ENCODE measurements at places on chromosomes 1 and 21.

- no peak for DNase-seq
Observed at GRCh38 chr1:245652660-245653427, 498.1 kb downstream of the KIF26B start.

DNA sequence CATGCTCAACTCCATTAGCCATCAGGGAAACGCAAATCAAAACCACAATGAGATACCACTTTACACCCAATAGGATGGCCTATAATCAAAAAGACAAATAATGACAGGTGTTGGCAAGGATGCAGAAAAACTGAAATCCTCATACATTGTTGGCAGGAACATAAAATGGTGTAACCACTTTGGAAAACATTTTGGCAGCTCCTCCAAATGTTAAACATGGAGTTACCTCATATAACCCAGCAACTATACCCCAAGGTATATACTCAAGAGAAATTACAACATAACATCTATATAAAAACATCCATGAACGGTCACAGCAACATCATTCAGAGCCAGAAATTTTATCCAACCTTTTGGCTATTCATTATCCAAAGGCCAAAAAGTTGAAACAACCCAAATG, 11.6 kb downstream of the EIF4G3 start:
- DNase-seq: peak; percentile 44

GRCh38 chr1:84254703-84255238, 46.7 kb upstream of the SAMD13 start:
- DNase-seq: no peak

DNA sequence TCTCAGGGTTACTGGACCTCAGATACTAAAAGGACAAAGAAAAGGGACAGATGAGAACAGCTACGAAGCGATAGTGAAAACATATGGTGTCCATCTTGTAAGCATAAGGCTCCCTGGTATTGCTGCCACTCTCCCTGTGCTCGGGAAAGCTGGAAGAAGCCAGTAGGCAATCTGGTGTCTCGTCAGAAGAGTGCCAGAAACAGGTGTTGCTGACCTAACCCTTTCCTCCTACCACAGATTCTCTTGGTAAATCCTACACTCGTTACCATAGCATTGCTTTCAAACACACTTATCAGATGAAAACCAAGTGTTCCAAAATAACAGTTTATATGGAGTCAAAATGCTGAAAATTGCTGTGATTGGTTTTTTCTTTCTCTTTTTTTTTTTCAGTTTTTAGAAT, 146.3 kb downstream of the NRIP1 start:
- DNase-seq: peak; percentile 19

DNA sequence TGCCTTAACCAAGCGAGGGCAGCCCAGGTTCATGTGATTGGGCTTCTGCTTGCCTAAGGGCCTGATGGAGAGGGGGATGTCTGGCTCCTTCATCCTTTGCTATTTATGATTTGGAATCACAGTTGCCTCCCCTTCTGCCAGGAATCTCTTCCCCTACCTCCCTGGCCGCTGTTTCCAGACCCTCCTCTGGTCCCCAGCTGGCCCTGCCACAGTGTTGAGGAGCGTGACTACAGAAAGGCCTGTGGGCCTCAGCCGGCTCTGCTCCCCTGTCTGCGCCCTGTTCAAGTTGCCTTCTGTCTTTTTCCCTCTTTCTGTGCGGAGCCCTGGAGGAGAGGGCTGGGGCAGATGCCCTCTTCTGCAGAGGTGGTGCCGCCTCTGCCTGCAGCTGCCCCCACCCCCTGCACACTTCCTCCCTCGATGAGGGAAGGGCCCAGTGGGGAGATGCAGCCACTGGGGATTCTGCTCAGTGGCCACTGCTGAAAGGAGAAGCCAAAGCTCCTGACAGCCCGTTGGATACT, 6.5 kb downstream of the KIAA1614 start:
- no peak for DNase-seq

DNA sequence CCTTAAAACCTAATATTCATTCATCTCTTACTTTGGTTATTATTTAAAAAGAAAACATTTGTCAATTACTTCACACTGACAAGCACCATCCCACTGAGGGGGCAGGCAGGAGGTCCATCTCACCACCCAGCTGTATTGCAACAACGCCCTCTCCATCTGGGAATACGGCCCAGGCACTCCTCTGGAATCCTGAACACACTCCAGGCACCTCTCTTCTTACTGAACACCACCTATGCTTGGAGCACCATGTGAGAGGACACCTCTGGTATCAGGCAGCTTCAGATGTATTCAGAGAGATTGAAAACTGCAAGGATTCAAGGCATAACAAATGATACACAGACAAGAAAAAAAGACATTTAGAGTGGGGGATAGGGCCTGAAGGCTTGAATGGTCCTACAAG, 147.1 kb downstream of the CACNA1E start:
- DNase-seq: no peak

- DNase-seq: no peak
Observed at GRCh38 chr1:159175571-159175970, 4.2 kb downstream of the CADM3 start.

DNA sequence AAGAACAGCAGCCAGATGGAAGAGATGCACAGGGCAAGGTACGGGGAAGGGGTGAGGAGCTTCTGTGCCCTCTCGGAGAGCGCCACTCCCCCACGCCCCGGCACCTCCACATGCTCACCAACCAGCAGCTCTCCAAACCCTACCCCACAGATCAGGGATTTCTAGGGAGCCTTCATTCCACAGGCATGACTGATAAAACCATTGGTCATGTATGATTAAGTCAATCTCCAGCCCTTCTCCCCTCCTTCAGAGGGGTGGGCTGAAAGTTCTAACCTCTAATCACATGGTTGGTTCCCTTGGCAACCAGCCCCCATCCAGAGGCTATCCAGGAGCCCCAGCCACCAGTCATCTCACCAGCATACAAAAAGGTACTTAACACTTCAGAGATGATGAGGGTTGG, 144.7 kb downstream of the TGFBR3 start:
- no peak for DNase-seq

DNA sequence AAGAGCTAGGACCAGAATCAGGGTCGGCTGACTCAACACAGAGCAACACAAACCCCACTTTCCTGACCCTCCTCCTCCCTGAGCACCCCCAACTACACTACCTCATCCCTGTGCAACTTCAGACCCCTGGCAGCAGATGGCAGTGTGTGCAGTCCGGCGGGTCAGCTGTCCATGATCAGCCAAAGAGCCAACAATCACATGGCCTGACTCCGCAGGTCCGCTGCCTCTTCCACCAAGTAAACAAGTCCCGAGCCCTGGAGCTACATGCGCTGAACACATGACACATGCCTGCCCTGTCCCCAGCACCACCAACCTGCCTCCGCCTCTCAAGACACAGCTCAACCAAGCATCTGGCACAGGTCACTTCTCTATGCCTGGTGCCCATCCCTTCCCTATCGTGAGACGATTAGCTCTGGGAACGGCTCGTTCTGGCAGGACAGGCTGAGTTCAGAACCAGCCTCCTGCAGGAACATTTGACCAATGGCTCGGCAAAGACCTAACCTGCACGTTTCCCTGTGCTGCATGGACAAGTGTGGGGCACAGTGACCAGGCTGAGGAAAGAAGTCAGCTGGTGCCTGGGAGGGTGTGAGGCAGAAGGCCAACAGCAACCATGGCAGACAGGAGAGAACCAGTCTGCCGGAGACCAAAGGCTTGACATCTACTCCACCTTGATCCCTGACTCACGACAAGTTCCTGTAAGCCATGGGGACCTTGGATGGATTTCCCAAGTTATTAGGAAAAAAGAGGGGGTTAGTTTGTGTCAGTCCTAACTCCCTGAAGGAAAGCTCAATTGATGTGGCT, 60.3 kb downstream of the CD46 start:
- DNase-seq: no peak

DNA sequence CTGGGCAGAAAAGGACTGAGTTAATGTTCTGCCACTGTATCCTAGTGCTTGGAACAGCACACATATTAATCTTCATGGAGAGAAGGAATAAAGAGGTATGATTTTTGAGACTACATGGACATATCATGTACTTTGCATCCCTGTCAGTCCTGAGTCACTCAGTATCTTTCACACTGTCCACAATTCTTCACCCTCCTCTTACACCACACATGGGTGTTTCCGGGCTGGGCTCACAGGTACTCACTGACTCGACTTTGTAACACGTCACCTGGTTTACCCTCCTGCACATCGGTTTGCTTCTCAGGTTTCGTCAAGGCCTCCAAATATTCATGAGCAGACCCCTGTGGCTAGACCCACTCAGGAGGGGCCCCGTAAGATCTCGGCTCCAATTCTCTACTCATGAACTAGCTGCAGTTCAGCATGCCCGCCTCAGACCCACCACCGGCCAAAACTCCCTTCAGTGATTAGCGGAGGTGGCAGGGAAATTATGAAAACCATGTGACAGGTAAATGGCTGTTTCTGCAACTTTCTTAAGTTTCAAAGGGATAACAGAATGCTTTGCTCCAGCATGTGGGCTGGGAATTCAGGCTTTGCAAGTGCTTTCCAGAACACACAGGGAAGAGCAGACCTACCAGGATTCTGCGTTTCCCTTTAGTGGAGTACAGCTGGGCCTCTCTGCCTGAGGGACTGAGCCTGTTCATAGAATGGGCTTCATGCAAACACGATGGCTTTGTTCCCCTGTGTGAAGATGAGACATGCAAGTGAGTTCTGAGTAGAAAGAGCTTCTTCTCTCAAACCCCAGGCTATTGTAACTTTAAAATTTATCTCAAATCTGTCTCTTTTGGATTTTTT, 31.3 kb upstream of the TRABD2B start:
- DNase-seq: no peak

- DNase-seq: no peak
Observed at GRCh38 chr1:35640380-35641232, 720 bp downstream of the PSMB2 start.
